T-helper 2 cell treated with Interferon-gamma antibody and Interleukin-4, amounts not matched to agents 5 μg/mL and 100 μg/mL, for 36 hours (primary cell): ENCODE measurements at places on chromosomes 2 and 18.
A peak's percentile ranks its signal among the peaks of the same experiment; 100 is the strongest.

GRCh38 chr18:45050712-45051601 lies 370.3 kb downstream of the SETBP1 start:
- DNase-seq = no peak

DNA sequence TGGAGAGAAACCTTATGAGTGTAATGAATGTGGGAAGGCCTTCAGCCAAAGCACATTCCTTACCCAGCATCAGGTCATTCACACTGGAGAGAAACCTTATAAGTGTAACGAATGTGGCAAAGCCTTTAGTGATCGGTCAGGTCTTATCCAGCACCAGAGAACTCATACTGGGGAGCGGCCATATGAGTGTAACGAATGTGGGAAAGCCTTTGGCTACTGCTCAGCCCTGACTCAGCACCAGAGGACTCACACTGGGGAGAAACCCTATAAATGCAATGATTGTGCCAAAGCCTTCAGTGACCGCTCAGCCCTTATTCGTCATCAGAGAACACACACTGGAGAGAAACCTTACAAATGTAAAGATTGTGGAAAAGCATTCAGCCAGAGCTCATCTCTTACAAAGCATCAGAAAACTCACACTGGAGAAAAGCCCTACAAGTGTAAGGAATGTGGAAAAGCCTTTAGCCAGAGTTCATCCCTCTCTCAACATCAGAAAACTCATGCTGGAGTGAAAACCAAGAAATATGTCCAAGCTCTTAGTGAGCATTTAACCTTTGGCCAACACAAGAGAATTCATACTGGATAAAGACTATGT lies 7.8 kb downstream of the ZNF892 start:
- no peak for DNase-seq

DNA sequence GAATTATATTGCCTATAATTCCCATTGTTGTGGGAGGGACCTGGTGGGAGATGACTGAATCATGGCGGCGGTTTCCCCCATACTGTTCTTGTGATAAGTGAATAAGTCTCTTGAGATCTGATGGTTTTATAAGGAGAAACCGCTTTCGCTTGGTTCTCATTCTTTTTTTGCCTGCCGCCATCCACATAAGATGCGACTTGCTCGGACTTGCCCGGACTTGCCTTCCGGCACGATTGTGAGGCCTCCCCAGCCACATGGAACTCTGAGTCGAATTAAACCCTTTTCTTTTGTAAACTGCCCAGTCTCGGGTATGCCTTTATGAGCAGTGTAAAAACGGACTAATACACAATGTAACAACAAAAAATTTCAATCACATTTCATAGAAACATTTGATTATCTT lies 115.8 kb downstream of the C2orf74 start:
- DNase-seq = no peak

DNA sequence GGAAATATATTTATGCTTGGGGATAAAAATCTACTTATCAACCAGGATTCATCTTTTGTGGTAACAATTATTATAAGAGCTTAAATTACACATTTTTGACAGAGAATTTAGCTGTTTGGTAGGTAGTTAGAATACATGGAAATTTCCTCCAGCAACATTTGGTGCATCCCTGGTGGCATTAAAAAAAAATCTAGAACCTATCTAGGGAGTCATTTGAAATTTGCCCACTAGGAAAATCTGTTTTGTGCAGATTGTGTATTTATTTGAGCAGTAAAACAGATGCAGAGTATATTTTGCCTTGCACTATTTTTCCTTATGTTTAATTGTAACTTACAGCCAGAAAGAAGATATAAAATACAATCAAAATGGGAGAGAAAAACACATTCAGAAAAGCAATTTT lies 208.4 kb upstream of the LRP1B start:
- no peak for DNase-seq

DNA sequence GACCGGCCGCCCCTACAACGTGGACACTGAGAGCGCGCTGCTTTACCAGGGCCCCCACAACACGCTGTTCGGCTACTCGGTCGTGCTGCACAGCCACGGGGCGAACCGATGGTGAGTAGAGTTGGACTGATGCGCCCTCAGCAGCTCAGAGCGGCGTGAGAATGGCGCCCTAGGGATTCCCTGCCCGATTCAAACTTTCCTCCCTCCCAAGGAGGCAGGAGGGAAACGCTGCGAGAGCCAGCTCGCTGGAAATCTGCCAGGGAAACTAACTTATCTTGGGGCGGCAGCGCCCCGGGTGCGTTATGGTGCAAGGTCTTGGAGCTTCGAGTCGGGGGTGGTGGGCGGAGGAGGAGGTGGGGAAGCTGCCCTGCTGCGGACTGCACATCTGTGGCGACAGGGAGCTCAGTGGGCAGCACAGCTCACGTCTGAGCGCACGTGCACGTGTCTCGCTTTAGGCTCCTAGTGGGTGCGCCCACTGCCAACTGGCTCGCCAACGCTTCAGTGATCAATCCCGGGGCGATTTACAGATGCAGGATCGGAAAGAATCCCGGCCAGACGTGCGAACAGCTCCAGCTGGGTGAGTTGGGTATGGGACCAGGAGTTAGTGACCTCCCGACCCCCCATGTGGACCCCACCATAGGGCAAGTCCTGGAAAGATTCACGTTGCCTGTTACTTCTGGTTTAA lies 697 bp downstream of the ITGA4 start:
- peak; percentile 59 for DNase-seq

DNA sequence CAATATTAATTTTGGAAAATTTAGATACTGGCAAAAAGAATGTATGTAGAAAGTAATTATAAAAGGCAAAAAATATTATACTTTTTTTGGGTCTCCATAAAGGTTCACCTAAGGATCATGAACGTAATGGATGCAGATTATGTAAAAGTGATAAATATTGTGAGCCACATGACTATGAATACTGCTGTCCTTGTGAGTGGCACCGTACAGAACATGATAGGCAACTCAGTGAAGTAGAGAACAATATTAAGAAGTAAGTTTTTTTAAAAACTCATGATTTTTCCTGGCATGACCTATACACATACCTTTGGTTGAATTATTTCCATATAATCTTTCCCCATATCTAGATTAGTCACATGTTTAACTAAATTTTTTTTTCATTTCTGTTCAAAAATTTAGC lies 18.6 kb downstream of the GEN1 start:
- no peak for DNase-seq

- DNase-seq = no peak
Observed at GRCh38 chr2:214328941-214329340, 81.9 kb upstream of the VWC2L start.

DNA sequence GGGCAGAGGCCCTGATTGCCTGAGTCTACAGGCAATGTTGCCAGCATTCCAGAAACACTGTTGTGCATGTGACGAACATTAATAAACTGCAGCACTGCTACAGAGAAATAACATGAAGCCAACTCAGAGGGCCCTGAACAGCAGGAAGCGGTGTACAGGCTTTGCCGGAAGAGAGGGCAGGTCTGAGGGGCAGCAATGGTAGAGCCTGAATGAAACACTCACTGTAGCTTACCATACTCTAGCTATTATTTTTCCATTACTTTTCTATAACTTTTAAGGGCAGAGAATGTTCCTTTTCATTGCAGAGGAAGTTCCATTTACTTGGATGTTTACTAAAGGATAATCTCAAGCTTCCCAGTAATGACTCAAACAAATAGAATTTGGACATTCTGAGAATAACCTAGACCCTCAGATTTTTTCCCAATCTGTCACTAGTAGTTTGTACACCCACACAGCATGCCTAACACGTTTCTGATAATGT lies 150.4 kb downstream of the MTX2 start:
- no peak for DNase-seq

GRCh38 chr18:21489919-21490495 lies 110.5 kb downstream of the ESCO1 start:
- no peak for DNase-seq

DNA sequence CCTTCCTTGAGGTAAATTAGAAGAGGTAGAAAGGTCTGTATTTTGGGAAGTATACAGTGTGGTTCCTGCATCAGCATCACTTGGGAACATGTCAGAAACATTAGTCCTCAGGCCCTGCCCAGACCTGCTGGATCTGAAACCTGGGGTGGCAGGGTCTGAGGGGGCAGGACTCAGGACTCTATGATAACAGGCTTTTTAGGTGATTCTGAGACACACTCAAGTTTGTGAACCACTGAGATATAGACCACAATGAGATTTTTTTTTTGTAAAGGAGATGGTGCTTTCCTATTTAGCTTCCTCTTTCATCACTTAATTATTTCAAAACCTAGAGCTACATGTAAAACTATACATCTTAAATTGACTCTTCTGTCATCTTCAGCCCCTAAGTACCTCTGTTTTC lies 262.7 kb upstream of the SPOPL start:
- DNase-seq = no peak

DNA sequence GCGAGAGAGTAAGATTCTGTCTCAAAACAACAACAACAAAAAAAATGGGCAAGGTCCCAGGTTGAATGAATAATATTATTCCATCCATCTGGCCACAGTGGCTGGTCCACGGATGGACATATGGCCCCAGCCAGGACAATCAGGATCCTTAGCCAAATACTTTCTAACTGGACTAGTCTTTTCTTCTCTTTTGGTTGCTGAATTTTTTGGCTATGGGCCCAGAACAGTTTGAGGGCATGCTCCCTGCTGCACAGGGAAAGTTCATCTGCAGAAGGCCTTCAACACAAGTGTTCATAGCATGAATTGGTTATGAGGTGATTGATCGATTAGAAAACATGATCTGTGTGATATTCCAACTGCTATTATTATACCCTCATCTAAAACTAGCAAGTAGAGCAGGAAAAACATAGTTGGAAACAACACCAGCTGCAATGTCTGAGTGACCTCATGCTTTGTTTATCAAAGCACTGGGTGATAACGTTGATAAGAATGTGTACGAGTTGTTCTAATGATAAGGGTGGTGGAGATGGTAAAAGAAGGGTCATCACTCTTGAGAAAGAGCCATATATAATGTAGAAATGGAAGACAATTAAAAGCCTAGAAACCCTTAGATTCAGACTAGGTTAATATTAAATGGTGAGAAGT lies 47.8 kb upstream of the RNF103 start:
- DNase-seq = no peak

DNA sequence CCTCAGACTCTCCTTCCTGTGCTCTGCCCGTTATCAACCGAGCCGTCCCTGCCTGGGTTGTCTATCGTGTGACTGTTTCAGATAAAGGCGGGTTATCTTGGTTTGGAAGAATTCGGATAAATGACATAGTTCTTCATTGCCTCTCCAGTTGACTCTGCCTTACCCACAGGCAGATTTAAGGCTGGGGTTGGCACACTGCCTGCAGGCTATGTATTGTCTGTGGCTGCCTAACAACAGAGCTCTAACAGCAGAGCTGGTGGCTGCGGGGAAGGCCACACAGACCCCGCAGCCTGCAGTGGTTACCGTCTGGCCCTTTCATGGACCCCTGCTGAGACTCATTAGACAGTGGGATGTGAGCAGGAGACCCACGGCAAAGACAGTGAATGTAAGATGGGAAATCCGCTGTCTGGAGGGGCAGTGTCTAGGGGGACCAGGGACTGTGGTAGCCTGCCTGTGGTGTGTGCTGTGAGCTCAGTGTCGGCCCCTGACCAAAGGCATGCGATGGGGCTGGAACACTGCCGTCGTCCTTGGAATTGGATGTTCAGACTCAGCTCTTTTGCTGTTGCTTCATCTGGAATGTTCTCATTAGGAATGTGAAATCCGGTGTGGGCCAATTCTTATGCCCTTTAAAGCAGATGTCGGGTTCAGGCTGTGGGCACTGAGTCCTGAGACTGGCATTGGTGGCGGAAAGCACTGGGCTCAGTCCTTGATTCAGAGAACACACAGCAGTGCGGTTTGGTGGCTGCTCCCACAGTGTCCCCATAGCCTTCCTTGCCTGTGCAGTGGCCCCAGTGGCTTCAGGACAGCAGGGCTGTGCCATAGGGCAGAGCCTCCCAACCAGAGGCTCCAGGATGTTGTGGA lies 44.5 kb downstream of the SH3RF3 start:
- DNase-seq = no peak
